ENCODE measurements at places on chromosomes 13 and 19. TPM values are rescaled to one million over a fixed set of nuclear protein-coding genes. Genes with fewer than 3 reads are reported as not detected.

CEACAM1 gene
- not detected for total RNA-seq

CIC gene
- 30.5 TPM for total RNA-seq

PARP4 gene
- 65.0 TPM for total RNA-seq

PIH1D1 gene
- total RNA-seq: 90.7 TPM

- DNase-seq: peak; percentile 34
Measured at GRCh38 chr13:100513987-100514670, 74.5 kb downstream of the GGACT start.

DNA sequence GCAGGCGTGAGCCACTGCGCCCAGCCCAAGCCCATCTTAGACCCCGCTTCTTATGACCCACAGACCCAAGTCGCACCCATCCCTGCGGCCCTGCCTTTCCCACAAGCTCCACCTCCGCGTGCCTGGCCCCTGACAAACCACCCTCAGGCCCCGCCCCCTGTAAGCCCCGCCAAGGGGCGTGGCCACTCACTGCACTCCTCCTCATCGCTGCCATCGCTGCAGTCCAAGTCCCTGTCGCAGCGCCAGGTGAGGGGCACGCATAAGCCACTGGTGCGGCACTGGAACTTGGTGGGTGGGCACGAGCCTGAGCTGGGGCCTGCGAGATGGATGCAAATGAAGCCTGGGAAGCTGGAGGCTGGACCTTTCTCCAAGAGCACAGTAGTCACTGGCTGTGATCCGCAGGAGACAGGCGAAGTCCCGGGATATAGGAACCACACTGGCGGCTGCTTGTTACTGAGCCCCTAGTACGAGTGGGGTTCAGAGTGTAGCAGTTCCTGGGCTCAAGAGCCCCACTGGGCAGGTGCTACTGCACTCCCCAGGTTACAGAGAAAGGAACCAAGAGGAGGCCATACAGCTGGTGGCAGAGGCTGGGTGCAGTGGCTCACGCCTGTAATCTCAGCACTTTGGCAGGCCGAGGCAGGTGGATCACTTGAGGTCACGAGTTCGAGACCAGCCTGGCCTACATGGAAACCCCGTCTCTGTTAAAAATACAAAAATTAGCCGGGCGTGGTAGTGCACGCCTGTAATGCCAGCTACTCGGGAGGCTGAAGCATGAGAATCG is 3.1 kb downstream of the CD320 start:
- DNase-seq: no peak

Measured in LHCN-M2 (cell line).